ENCODE measurements at places on chromosomes 11 and 22. TPM values are rescaled to one million over a fixed set of nuclear protein-coding genes. Genes with fewer than 3 reads are reported as not detected.

DNA sequence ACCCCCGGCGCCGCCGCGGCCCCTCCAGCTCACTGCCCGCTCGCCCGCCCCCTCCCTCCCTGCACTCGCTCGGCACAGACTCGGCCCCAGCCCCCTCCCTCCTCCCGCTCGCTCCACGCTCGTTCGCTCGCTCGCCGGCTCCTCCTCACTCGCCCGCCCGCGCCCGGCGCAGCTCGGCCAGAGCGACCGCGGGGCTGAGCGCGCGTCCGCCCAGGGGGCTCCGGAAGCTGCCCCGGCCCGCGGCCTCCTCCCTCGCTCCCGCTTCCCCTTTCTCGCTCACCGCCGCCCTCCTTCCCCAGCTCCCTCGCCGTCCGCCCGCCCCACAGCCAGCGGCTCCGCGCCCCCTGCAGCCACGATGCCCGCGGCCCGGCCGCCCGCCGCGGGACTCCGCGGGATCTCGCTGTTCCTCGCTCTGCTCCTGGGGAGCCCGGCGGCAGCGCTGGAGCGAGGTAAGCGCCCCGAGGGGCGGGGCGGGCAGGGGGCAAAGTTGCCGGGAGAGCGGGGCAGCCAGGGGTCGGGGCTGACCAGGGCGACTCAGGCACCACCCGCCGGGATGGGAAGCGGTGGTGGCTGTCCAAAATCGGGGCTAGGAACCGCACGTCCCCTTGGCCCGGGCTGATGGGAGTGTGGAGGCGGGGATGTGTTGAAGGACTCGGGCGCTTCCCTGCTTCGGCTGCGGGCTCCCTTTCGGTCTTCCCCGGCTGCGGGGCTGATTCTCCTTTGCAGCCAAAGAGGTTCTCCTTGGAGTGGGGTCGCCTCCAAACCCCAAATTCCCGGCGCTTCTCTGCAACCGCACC is at the start of gene SEZ6L:
SEZ6L (plus strand) TSS at position 148 of the 797 bp plus-strand sequence; CDS start at position 356, 208 bp downstream.
- DNase-seq, result no peak

DNA sequence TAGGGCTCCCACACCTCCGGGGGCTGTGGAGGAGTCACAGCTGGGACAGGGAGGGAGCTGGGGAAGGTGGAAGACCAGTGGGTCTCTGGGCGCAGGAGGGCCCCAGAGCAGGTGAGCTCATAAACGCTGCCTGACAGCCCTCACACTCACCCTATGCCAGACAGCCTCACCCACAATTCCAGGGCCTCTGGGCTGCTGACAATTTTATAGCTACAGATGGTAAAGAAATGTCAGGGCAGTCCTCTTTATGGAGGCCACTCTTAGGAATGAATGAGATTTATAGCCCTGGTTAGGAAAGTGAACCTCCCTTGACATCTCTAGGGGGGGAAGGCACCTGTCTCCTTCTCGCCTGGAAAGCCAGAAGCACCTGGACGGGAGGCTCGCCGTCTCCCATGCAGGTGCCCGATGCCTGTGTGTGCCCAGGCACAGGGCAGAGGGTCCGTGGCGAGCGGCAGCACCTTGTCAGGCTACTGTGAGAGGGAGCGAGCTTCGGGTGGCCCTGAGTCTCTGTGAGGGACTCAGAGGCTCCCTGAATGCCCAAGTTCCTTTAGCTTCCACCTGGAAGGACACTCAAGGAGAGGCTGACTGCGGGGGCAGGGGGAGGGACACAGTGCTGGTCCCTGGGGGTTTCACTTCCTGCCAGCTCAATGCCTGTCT is 39.9 kb downstream of the IGSF9B start:
- DNase-seq, result no peak

- no peak for DNase-seq
Observed at GRCh38 chr11:57315491-57315890, 9.3 kb downstream of the TNKS1BP1 start.

GRCh38 chr22:17753401-17753989 is 20.8 kb downstream of the BID start:
- no peak for DNase-seq

GRCh38 chr11:29448246-29448877 is 568.5 kb downstream of the KCNA4 start:
- peak; percentile 54 for DNase-seq

The SLC17A6 gene
- not detected for total RNA-seq

DNA sequence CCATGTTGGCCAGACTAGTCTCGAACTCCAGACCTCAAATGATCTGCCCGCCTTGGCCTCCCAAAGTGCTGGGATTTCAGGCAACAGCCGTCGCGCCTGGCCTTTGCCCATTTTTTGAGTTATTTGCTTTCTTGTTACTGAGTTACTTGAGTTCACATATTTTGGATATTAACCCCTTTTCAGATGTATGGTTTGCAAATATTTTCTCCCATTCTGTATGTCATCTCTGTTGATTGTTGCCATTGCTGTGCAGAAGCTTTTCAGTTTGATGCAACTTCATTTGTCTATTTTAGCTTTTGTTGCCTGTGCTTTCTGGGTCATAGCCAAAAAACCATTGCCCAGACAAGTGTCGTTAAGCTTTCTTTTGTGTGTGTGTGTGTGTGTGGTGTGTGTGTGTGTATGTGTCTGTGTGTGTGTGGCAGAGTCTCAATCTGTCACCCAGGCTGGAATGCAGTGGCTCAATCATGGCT is 6.8 kb downstream of the TSGA10IP start:
- DNase-seq, result no peak

DNA sequence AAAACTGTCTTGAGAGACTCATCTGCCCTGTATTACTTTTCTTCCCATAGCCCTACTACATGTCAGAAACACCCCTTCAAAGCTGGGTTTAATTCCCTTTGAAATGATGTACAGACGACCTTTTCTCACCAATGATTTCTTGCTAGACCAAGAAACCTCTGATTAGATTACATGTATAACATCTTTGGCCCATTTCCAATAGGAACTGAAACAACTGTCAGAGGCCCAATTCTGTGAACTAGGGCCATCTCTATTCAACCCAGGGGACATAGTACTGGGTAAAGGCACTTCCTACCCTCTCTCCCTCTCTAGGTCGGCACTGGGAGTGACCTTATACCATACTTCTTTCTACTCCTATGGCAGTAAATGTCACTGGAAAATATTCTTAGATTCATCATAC is 19.4 kb downstream of the NPAT start:
- no peak for DNase-seq

DNA sequence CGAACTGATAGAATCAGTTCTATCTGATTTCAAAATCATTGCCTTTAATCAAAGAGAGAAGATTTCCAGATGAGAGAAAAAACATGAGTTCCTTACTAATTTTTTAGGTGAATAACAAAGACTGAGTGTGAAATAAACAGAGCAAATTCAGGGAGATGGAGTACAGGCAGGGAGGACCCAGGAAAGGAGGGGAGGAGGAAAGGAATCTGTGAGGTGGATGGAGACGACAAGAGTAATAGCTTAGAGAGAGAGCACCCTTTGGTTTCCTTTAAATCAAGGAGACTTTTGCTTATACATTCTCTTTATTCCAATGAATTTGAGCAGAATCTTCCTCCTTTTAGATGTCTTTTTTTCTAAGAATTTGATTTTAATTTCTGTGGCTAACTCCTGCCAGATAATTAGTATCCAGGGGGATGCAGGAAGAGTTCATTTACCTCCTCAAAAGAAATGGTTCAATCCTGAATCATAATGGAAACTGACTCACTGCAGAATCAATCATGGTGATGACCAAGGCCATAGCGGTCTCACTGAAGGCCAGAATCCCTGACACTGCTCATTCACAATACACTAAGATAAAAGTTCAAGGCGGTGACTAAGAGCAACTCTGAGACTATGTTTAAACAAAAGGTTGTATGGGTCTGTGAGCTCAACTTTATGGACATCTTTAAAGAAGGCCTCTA is 234.0 kb upstream of the ZC3H12C start:
- peak; percentile 61 for DNase-seq

DNA sequence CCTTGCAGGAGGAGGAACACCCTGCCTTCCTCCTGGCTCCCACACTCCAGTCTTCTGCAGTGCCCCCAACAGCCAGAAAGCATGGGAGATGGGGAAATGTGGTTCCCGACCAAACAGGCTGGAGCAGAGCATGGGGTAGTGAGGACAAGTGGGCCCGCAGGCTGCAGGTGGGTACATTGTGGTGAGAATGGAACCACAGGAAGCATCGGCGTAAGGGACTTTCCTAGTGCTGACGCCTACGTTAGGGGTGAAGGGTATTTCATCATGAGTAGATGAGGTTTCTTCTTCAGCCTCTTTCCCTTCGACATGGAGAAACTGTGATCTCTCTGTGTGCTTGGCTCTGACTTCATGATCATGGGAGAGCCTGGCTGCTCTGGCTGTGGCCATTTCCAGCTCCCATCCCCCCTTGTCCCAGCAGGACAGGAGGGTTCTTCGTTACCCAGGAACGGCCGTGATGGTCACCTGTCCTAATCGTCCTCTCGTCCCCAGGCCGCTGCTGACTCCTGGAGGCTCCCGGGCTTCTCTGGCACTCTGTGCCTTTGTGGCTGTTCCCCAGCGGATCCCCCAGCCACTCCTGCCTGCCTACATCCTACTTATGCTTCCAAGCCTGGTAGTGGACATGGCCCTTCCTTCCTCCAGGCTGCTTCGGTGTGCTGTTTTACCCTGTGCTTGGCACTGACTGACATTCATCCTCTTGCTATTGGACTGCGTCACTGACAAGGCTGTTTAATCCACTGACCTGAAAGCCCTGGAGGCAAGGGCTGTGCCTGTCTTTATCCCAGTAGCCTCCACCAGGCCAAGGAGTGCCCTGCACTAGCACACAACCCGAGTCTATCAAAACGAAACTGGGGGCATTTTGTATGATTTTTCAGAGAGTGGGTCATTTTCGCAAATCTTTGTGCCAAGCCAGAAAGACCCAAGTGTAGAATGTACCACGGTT is 65.2 kb upstream of the CECR2 start:
- no peak for DNase-seq

DNA sequence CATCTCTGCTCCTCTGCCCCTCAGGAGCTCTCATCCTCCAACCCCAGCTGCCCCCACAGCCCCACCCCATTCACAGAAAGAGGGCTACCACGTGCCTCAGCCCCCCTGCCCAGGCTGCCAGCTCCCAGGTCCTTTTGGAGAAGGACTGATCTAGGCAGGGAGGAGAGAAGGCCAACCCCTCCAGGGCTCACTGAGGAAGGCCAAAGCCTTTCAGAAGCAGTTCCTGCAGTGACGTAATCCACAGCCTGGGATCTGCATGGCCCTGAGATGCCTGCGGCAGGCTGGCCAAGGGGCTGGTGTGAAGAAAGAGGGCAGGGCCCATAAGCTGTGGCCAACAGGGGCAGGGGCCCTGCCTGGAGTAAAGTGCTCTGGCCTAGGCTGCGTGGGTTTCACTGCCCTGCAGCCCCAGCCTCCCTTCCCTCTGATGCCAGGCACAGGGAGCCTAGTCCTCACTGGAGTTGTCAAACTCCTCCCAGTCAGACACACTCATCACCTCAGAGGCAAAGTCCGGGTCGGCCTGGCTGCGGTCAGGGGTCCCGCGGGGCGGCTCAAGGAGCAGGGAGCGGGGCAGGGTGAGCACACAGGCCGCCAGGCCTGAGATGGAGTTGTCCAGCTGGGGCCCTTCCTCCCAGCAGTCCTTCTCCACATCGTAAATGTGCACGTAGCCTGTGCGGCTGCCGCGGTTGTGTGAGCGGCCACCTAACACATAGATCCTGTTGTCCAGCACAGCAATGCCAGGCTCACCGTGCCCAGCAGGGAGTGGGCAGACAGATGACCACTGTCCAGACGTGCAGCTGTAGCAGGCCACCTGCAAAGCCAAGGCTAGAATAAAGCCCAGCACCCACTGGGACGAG is 4.2 kb upstream of the SCARF2 start:
- DNase-seq, result no peak

DNA sequence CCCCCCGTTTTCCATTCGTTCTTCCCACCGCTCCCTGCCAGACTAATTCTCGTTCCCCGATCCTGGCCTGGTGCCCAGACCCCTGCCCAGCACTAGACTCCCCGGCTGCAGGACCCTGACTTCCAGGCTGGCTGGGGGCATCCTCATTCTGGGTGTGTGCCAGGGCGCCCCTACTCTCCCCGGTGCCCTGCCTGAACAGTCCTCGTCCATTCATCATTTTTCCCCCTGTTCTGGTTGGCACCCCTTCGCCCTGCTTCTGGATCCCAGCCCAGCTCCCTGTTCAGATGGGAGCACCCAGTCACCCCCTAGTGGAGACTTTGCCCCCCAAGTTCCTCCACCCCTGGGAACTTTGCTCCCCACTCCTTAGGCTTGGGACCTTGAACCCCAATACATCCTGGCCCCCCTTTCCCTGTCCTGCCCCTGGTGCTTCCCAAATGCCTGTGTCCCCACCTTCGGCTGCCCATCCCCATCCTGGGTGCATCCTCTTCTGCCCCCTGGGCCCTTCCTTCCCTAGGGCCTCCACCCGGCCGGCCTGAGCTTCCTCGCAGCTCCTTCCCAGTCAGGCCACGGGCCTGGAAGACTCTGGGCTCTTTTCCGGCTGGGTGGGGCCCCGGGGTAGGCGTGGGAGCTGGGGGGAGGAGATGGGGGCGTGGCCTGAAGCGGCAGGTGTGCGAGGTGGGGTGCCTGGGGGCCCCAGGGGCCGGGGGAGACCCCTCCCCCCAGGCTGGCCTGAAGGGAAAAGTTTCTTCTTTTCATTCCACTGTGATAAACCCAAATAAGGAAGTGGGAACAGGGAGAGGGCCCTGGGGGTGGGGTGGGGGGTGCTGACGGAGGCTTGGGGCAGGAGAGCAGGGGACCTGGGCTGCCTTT is 908 bp downstream of the PLCB3 start:
- no peak for DNase-seq

The HSPB2 gene
- not detected for total RNA-seq

The RHOG gene
- 69.0 TPM for total RNA-seq
